BJ (cell line): ENCODE measurements at places on chromosomes 3 and 15. TPM values are rescaled to one million over a fixed set of nuclear protein-coding genes. Genes with fewer than 3 reads are reported as not detected.

DNA sequence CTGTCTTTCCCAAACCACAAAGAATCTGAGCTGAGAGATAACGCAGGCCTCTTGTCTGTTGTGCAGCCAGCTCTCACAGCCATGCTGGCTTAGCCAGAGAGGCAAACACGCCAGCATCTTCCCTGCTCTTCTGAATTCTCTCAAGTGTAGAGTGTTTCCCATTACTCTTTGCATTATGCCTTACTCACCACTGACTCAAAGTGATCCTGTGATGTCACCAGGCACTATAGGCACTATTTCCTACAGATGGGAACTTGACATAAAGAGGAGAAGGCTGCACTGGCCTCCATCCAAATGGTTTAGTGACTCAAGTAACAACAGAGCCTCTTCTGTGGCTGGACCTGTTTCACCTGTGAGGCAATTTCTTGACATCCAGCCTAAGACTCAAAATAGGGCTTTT is 44.4 kb downstream of the PDZRN3 start:
- DNase-seq = no peak

GRCh38 chr15:83283813-83284558 is 478 bp downstream of the BNC1 start:
- DNase-seq = no peak

DNA sequence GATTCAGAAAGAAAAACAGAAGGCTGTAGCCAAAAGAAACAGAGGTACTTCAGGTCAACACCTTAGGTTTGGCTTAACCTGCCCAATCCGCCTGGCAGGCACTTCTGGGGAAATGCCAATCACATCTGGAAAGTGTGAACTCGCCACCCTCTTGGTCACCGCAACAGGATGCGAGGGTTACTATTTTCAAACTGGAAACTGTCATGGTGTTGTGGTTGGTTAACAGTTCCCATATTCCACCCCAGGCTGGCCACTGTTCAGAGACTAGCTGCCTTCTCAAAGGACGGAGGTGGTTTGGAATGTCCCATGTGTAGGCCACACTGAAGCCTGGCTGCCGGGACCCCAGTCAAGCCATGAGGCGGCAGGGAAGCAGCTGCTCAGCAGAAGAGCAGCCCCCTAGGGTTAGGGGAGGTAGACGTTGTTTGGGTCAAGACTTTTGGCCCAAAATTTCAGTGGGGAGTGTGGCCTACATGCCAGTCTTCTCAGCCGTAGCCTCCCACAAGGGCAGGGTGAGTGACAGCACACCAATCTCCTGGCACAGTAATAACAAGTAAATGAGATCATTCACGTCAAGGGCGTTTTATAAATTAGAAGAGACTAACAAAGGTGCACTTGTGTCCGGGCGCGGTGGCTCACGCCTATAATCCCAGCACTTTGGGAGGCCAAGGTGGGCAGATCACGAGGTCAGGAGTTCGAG is 54.6 kb downstream of the UMPS start:
- DNase-seq = no peak

DNA sequence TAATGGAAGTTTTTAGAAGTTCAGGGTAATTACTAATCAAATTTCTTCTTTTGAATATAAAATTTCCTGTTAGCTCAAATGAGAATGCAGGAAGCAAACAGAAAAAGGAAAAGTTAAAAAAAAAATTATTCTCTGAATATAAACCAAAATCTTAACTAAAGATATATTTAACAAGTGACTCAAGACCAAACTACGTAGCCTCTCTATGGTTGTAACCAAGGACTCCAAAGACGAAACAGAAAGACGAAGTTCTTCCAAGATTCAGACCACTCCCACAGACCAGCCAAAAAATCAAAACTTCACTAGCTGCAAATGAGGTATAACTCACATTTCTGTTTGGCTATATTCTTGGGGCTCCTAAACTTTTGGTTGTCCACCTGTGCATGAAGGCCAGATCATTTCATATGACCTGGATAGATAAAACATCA is 846.5 kb upstream of the ALCAM start:
- no peak for DNase-seq

DNA sequence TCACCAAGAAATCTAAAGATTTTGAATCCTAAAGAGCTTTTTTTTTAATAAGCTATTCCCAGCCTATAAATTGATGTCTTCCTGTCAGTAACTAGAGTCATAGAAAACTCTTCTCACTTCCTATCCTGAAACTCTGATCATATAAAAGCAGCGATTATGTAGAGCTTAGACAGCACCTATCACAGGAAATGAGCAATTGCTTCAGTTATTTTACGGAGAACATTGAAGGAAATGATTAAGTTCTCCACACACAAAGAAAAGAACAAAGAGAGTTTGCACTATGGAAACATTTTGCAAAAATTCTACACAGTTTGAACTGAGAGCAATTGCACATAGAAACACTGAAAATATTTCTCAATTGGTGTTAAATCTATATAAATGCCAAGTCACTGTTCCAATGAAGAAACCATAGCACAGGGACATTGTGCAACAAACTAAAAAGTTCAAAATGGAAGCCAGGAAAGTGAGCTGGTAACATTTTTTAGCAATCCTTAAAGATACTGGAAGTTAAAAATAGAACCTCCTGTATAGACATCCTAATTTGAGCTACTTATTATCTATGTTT is 291.5 kb upstream of the ARHGEF26 start:
- no peak for DNase-seq

Gene HDC
- polyA plus RNA-seq = not detected in 2 replicates

GRCh38 chr3:8741581-8742261 is 8.1 kb downstream of the CAV3 start:
- DNase-seq = peak; percentile 62
